ENCODE measurements at places on chromosomes 3 and 15.
A peak's percentile ranks its signal among the peaks of the same experiment; 100 is the strongest.

DNA sequence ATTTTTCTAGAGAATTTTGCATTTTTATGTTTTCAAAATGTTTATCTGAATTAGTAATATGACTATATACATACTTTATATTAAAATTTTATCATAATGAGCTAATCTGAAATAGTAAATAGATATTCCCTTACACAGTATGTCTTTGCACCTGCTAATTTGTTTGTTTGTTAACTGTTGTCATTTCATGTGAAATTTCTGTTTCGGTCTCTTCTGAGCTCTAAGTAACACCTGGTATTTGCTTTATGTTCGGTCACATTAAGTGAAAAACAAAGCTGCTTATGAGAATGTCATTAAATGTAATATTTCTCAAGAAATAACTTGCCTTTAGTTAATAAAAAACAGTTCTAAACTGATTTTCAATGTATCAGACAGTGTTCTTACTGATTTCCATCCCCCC lies 61.1 kb downstream of the FNDC3B start:
- H3K4me3 ChIP-seq = no peak overlapping the region
- peaks cover 70% of the 10 kb centered on the region for H3K4me1 ChIP-seq
- no peaks in the 10 kb centered on the region for H3K36me3 ChIP-seq
- no peak for DNase-seq

- H3K36me3 ChIP-seq = no peaks in the 10 kb centered on the region
- DNase-seq = peak; percentile 92
- peaks cover 5% of the 10 kb centered on the region for H3K4me1 ChIP-seq
- H3K27ac ChIP-seq = no peak within 1 kb of the TSS
Observed at GRCh38 chr15:100341750-100342560, at the start of gene ADAMTS17. TSS of gene ADAMTS17 (minus strand) at chr15:100341975. CDS start at chr15:100341899, 76 bp downstream.

- peaks cover 4% of the 10 kb centered on the region for H3K4me1 ChIP-seq
- no peak within 1 kb of the TSS for H3K27ac ChIP-seq
- no peak within 1 kb of the TSS for H3K4me3 ChIP-seq
- H3K36me3 ChIP-seq = no peaks in the 10 kb centered on the region
Observed at GRCh38 chr15:76994971-76995945, at the start of gene PSTPIP1. TSS of gene PSTPIP1 (plus strand) at chr15:76995126. CDS start at chr15:76995574, 448 bp downstream.

DNA sequence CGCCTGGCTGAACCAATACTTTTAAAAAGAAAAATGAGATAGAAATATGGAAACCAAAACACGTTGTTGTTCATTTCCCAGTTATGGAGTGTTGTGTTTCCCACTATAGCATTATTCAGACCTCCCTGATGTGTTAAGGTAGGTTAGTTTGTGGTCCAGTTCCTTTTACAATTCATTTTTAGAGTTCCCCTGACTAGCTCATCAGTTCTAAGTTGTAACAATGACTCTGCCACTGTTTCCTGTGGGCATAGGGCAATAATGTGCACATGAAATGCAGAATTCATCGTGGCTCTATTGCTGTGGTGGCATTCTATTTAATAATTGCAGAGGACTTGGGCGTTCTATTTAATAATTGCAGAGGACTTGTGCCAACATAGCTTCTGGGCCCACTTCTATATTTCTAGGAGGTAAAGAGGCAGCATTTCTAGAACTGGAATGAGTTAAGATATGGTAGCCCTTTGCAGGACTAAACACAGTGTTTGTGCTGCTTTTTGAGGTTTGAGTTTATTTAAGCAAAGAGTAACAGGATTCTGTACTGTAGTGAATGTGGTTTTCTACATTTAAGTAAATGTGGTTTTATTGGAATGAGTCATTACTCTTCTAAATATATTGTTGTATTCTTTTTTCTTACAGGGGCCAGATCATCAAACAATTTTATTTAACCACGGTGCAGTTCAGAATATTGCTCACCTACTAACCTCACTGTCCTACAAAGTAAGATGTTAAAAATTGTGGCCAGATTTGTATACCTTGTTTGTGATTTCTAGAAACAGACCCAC lies 47.5 kb downstream of the ARMC8 start:
- H3K36me3 ChIP-seq = no peaks in the 10 kb centered on the region
- no peak for DNase-seq
- no peak overlapping the region for H3K4me3 ChIP-seq

DNA sequence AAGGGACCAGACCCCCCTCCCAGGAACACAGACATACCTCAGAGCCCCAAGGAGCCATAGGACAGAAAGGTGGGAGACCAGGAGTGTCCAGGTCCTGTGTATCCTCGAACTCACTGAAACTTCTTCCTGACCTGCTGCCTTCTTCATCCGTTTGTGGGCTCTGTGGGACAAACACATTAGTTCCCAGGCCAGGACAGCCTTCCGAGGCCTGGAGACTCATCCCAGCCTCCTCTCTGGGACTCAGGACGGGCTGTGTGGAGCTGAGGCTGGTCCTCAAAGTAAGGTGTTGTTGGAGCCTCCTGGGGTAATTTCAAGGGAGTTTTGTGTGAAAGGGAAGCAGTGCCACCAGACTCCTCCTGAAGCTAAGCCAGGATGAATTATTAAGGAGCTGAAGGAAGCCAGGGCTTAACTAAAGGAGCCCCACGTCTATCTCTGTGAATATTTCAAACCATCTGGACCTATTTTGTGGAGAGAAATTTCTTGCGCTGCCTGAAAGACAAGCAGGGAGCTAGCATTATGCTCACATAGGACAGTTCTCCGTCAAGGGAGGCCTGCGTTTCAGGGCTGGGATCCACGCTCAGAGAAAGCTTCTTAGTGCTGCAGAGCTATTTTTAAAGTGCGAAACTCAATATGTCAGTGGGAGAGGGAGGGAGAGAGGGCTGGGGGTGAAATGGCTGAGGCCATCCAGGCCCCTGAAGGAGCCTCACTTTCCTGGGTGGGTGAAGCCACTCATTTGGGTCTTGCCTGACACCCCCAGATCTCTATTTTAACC lies 29.8 kb upstream of the PLA2G4E start:
- DNase-seq = no peak
- H3K36me3 ChIP-seq = no peaks in the 10 kb centered on the region
- peaks cover 15% of the 10 kb centered on the region for H3K4me1 ChIP-seq
- no peak overlapping the region for H3K27ac ChIP-seq

Data from endothelial cell (in vitro differentiated cells).